NCI-H2029 (cell line): ENCODE measurements at places on chromosomes 3 and 15.

- DNase-seq: no peak
Measured at GRCh38 chr3:185503521-185503920, 4.7 kb upstream of the TMEM41A start.

GRCh38 chr3:55797084-55797483 is 310.0 kb upstream of the WNT5A start:
- DNase-seq: no peak

- no peak for DNase-seq
Measured at GRCh38 chr3:61796088-61796680, 234.8 kb downstream of the PTPRG start.

DNA sequence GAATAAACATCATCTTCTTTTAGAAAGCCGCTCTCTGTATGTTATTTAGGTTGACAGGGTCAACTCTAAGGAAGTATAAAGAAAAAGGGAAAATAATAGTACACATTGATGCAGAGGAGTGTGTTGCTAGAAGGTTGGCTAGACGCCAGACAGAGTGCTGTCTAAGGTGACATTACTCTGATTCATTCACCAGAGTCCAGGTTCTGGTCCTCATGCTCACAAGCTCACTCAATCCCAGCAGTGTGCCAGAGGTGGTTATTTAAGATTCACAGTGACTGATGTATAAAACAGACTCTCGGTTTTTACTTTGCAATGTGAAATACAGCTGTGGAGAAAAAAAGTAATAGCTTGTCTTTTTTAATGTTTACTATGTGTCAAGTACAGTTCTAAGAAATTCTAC is 1.7 kb downstream of the CFAP44 start:
- peak; percentile 3 for DNase-seq

GRCh38 chr15:100614336-100614735 is 11.9 kb downstream of the ASB7 start:
- DNase-seq: no peak

GRCh38 chr3:157530637-157531300 is 27.6 kb upstream of the VEPH1 start:
- DNase-seq: no peak

DNA sequence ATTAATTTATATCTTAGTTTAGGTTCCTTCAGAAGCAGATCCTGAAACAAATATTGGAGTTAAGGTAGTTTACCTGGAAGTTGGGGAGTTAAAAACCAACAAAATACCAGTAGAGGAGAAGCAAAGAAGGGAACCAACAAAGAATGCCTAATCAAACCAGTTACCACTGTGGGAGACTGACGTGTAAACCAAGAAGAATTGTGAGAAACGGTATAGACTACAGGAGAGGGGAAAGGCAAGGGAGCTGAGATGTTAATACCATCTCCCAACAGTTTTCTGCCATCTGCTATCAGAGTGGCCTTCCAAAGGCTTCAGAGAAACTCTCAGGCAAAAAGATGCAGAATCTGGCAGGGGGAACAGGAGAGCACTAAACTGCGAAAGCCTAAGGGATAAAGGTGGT is 53.5 kb downstream of the BFSP2 start:
- no peak for DNase-seq

GRCh38 chr3:109679664-109680063 is 342.3 kb upstream of the DPPA4 start:
- no peak for DNase-seq

- no peak for DNase-seq
Measured at GRCh38 chr3:190728574-190729246, 133.8 kb downstream of the GMNC start.

DNA sequence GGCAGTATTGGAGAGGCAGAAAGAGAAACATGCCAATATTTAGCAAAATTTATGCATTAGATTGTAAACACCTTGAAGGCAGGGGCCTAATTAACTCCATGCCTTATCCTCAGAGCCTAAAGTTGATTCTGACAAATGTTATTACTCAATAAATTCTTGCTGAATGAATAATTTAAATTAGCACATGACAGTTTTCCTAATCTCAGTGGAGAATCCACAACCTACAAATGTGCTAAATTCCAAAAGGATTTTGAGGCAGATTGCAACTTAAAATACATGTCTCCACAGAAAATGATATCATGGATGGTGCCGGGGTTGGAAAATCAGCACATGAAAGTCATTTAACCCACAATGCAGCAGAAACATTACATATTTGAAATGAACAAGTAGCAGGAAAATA is 41.1 kb upstream of the NANOGP8 start:
- DNase-seq: no peak

- no peak for DNase-seq
Measured at GRCh38 chr15:101807345-101807945, 4.1 kb downstream of the OR4F6 start.

GRCh38 chr15:63160638-63161037 is 3.4 kb upstream of the RPS27L start:
- DNase-seq: no peak

DNA sequence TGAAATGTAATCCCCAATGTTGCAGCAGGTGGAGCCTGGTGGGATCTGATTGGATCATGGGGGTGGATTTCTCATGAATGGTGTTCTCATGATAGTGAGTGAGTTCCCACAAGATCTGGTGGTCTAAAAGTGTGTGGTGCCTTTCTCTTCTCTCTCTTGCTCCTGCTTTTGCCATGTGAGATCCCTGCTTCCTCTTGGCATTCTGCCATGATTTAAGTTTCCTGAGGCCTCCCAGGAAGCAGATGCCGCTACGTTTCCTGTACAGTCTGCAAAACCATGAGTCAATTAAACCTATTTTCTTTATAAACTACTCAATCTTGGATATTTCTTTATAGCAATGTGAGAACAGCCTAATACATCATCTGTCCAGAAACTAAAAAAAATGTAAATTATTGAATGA is 298.3 kb downstream of the MEX3B start:
- DNase-seq: no peak

DNA sequence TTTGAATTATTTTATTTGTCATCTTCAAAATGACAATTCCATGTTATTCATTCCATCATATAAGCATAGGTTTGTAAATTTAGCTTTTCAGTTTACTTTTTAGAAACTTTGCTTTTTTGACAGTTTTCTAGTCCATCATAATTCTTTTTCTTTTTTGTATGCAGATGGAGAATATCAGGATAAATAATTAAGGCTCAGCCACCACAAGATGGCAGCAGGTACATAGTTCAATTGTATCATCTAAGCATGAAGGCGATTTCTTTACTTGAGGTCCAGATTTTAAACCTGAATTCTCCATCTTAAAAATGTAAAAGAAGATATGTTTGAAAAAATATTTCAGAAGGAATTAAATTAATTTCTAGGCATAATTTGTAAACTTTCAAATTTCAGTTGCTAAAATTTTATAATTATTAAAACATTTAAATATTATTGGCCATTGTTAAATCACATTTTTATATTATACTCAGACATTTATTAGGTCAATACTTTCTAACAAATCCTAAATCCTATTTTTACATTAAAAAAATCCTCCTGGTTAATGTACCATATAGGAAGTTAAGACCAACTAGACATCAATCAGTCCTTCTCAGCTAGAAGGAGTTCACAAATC is 15.1 kb downstream of the PLSCR5 start:
- DNase-seq: no peak

DNA sequence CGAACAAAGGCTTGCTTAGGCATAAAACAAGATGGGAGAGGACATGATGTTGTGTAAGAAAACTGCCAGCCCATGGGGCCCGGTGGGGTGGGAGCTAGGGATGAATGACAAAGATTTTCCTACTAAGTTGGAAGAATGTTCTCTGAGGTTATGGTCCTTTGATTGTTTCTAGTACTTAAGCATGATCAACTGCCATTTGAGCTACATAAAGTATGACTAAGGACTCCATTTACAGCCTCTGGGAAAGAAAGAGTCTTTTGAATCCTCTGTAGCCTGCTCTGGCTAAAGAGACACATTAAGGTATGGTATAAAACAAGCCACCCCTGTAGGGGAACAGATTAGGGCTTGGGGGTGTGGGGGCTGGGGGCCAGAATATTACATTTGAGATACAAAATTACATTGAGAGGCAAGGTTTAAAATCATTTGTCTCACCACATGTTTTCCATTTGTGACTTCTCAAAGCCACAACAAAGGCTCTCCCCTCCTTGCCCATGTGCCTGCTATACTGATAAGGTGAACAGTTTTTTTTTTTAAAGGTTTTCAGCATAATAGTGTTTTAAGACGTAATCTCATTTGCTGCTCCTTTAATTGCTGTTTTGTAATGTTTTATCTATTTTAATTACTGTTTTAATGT is 323.4 kb downstream of the CHST2 start:
- no peak for DNase-seq

GRCh38 chr3:30453360-30454039 is 152.9 kb upstream of the TGFBR2 start:
- no peak for DNase-seq

- DNase-seq: no peak
Measured at GRCh38 chr3:36365829-36366228, 14.5 kb upstream of the STAC start.

DNA sequence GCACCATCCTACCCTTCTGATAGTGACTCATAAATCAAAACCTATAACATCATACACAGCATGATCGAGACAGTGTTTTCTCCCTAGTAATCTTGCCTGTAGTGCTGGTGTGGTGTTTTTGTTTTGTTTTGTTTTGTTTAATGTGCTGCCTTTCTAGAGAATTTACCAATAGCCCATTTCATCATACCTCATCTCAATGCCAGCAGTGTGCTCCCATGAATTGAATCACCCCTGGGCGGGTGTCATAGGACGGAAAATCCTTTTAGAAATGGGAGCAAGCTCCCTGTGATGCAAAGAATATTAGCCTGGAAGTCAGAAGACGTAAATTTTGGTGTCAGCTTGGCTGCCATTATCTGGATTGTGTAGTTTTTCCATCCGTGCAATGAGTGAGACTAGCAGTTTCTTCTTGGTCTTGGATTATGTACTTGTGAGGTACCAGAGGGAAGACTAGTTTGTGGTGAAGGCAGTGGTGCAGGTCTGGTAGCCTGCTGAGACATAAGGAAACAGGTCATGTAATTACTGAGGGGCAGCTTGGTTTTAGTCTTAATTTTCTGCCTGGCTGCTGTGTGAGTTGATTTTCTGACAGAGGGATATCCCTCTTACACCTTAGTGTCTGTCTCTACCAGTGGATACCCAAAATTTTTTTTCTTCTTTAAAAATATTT is 29.9 kb downstream of the IGSF10 start:
- DNase-seq: no peak

DNA sequence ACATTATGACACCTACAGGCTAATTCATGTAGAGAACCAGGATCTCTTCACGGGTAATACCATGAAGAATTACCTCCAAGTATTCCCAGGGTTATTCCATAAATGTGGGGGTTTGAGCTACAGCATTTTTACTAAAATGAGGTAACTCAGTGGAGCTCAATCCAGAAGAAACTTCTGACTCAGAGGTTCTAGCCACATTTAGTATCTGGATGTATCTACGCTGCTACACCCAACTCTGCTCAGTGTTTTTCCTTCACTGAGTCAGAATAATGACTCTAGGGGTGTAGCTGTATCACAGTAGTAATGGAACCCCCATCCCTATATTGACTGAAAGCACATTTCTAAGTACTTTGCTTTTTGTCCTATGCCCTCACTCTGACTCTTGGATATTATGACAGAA is 52.4 kb downstream of the COPS2 start:
- no peak for DNase-seq

- DNase-seq: no peak
Measured at GRCh38 chr15:73464602-73465001, 21.6 kb downstream of the REC114 start.

GRCh38 chr3:58626841-58627569 is 39.6 kb downstream of the FAM3D start:
- no peak for DNase-seq

- no peak for DNase-seq
Measured at GRCh38 chr15:84725001-84725491, 9.1 kb upstream of the SEC11A start.

GRCh38 chr3:184710870-184711492 is 883 bp downstream of the MAGEF1 start:
- no peak for DNase-seq

GRCh38 chr15:79970624-79971434 is at the start of gene BCL2A1:
BCL2A1 (minus strand) TSS chr15:79971196; CDS start chr15:79971119, 77 bp downstream.
- no peak for DNase-seq

- no peak for DNase-seq
Measured at GRCh38 chr3:169334991-169335390, 328.5 kb downstream of the MECOM start.

DNA sequence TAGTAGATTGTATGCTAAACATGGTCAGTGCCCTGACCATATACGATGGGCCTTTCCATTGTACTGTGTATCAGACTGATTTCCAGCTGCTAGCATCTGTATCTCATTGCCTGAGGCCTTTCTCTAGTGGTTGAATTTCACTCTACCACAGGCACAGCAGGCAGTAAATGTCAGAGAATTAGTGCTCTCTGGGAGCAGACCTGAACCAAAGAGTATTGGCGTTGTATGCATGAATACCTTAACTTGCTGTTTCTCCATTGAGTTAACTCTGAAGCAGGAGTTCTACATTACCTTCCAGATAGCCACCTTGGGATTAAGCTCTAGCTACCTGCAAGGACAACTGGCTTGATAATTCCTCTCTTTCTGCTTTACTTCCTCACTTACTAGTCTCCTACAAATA is 439.2 kb upstream of the EPHA3 start:
- no peak for DNase-seq

DNA sequence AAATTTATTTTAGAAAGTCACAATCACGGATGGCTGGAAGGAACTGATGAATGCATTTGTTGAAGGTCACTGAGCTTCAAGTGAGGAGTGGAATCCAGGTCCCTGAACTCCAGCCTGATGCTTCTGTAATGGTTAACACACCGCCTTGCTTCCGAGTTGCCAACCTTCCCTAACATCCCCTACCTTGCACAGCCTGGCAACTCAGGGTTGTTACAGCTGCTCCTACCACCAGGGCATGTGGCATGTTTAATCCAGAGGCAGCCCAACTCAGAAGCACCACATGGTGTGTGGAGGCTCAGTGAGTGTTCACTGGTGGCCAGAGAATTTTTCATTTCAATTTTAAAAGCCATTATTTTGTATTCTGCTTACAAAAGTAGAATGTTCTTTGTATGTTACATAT is 4.9 kb downstream of the TM2D3 start:
- DNase-seq: no peak

- DNase-seq: no peak
Measured at GRCh38 chr3:153111016-153111415, 51.0 kb upstream of the RAP2B start.

- no peak for DNase-seq
Measured at GRCh38 chr15:86403914-86404583, 324.4 kb downstream of the AGBL1 start.

GRCh38 chr3:62874711-62875557 is at the start of gene CADPS:
CADPS (minus strand) TSS chr3:62875416; CDS start chr3:62875029, 387 bp downstream.
- peak; percentile 3 for DNase-seq

DNA sequence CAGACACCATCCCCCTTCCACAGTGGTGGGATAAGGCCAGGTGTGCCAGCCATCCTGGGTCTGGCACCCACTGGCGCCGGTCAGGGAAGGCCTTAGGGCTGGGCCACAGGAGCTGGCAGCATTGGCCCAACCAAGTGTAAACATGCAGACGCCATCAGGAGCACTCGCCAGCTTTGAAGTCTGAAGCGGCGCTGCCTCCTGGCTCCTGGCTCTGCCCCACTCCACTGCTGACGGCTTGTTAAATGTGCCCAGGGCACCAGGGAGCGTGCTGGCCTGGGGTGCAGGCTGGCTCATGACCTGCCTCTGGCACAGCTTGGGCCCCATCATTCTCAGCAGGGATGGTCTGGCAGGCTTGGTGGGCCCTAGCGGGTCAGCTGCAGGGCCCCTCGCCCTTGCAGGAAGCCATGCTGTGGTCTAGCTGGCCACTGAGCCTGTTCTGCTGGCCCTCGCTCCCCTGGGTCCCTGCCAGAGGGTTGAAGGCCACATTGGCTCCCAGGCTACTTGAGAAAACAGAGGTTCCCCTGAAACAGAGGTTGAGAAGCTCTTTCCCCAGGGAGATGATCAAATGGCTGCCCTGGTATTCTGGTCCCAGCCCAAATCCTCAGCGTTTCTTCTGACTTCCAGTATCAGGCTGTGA is 116.6 kb downstream of the DNAJB8 start:
- peak; percentile 80 for DNase-seq
